ENCODE measurements at places on chromosomes 13 and 19. TPM values are rescaled to one million over a fixed set of nuclear protein-coding genes. Genes with fewer than 3 reads are reported as not detected.

DNA sequence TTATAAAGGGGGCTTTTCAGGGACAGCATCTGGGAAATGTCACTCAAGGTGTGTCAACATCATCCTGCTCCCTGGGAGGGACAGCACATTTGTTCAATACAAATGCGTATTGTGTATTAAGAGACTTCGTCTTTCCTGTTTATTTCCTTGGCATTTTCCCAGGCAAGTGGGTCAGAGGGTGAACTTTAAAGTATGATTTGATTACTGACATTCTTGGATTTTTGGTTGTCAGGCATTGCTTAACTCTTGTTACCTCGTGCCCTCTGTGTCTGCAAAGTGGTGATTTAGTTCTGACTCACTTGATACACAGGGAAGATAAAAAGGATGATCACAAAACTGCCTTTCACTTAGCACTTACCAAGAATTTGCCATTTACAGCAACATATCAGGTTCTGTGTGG is 292.7 kb downstream of the SUCLA2 start:
- no peak for DNase-seq

GRCh38 chr13:44715287-44716230 is 139.4 kb upstream of the TSC22D1 start:
- DNase-seq: no peak

DNA sequence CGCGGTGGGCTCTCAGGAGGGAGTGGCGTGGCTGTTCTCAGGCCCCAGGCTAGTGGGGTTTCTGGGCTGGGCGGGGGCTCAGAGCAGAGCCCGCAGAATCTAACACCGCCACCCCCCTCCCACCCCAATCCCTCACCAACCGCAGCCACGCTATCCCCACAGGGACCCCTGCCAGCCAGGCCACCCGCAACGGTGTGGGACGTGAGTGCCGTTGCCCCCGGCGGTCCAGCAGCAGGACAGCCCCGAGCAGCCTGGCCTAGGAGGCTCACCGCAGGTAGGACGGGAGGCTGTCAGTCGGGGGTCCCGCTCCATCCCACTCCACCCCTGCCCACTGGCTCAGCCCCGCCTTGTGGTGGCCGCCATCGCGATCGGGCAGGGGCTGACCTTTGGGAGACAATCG is at the start of gene NTN5:
TSS of gene NTN5 (minus strand) at position 24 of the 400 bp plus-strand sequence. CDS start 2,031 bp downstream, outside the sequence.
- no peak for DNase-seq

GRCh38 chr13:107568181-107568580 is 647.2 kb downstream of the LIG4 start:
- no peak for DNase-seq

Gene LMTK3
- 0.04 TPM for total RNA-seq

- DNase-seq: no peak
Measured at GRCh38 chr13:77660841-77661250, 36.6 kb upstream of the SLAIN1 start.

- no peak for DNase-seq
Measured at GRCh38 chr19:8519388-8519787, 5.4 kb upstream of the ZNF414 start.

GRCh38 chr19:31421082-31421481 is 71.8 kb upstream of the TSHZ3 start:
- DNase-seq: no peak

DNA sequence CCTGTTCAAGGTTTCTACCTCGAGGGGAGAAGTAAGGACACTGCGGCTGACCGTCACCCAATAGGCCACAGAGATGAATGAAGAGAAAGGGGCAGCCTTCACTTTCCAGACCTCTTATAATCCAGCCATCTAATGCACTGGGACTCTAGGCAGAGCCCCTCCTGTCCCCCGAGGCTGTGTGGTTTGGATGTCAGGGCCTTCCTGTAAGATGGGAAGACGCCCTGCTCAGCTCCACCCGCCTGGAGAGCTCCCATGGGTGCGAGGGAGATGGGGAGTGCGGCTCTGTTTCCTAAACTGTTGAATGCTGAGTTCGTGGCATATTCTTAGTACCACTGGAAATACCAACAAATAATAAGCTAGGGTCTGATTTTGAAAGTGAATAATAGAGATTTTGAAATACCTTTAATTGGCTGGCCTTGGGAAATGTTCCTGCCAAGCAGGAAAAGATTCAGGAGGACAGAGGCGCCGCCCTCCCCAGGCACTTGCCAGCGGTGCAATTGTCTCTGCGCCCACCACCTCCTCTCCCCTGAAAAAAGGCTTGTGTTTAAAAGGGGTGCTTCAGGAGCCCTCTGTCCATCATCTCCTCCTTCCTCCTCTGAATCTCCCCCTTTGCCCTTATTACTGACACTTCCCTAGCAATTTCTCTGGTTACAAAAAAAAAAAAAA is 85.4 kb upstream of the GPR183 start:
- no peak for DNase-seq

GRCh38 chr19:8093740-8094139 is 41.2 kb downstream of the CCL25 start:
- DNase-seq: no peak

DNA sequence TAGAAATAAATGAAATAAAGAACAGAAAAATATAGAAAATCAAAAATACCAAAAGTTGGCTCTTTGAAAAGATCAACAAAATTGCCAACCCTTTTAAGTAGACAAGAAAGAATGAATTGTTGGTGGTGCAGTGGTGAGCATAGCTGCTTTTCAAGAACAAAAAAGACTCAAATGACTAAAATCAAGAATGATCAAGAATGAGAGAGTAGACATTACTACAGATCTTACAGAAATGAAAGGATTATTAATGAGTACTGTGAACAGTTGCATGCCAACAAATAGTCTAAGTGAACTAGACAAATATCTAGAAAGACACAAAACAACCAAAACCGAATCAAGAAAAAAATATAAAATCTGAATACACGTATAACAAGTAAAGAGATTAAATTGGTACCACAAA is 53.9 kb downstream of the FNDC3A start:
- DNase-seq: no peak

Gene SPIB
- total RNA-seq: 0.04 TPM

- peak; percentile 8 for DNase-seq
Measured at GRCh38 chr13:23707674-23708073, 137.5 kb downstream of the TNFRSF19 start.

Gene CACTIN
- 33.8 TPM for total RNA-seq

DNA sequence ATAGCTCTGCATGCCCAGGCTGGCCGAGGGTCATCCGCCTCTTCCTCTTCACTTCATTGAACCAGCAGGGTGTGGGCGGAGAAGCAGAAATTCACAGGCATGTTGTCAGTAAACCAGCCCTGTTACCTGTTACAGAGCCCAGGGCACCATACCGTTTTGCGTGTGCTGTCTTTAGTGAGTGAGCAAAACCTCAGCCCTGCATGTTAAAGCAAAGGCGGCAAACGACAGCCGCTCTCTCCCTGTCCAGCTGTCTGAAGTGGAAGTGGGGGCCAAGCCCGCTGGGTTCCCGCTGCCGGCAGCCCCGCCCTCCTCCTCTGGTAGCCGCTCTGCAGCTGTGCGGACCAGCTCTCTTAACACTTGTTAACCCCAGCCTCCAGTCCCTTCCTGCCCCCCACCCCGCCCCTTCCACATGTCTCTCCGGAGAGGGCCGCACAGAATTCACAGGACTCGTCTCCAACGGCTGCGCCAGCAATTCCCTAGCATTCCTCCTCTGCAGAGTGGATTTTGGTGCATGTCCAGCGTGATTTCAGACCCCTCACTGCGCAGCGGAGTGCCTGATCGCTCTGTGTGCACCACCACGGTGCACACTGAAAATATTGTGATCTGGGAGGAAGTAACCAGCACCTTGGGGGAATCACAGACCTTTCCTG is 12.7 kb downstream of the KLHL26 start:
- DNase-seq: no peak

Gene ZNF225
- 4.5 TPM for total RNA-seq

DNA sequence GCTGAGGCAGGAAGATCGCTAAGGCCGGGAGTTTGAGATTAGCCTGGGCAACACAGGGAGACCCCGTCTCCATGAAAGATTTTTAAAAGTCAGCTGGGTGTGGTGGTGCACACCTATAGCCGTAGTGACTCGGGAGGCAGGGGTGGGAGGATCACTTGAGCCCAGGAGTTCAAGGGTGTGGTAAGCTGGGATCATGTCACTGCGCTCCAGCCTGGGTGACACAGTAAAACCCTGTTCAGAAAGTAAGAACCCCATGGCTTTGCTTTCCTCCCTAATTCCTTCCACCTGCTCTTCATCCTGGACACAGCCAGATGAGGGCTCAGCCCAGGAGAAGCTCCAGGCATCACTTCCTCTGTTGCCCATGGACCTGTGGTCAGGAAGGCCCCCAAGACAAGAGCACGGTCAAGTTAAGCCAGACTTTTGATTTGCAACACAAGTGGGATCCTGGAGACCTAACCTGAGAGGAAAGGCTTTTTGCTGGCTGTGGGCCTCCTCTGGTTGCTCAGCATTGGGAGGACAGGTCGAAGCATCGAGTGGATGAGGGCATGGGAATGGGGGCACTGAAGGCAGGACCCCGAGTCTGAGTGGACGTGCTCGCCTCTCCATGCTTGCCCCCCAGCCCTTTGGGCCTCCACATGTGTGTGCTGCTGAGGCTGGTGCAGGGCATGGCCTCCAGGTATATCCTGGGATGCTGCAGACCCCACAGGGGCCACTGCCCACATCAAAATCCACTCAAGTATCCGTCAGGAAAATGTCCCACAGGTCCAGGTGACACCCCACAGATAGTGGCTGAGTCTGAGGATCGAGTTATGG is 25.4 kb downstream of the TUBA3C start:
- no peak for DNase-seq

Gene TTC9B
- total RNA-seq: not detected

Gene SDHAF1
- total RNA-seq: 7.4 TPM
